Mammary epithelial cell (primary cell): ENCODE measurements at places on chromosomes 5 and 9. TPM values are rescaled to one million over a fixed set of nuclear protein-coding genes. Genes with fewer than 3 reads are reported as not detected.
A peak's percentile ranks its signal among the peaks of the same experiment; 100 is the strongest.

Gene DOCK2
- 0.17 TPM for total RNA-seq

Gene ANKS6
- total RNA-seq, result 19.5 and 22.2 TPM in 2 replicates

Gene TRIM14
- 11.3 TPM for total RNA-seq

Gene INSL4
- not detected in 2 replicates for total RNA-seq

Gene MORN5
- not detected in 2 replicates for total RNA-seq

Gene ANKRD20A1
- total RNA-seq, result 0.83 TPM

Gene FAM153A
- under 0.01 TPM for total RNA-seq

Gene HAVCR2
- not detected in 2 replicates for total RNA-seq

Gene CDC20B
- total RNA-seq, result not detected

DNA sequence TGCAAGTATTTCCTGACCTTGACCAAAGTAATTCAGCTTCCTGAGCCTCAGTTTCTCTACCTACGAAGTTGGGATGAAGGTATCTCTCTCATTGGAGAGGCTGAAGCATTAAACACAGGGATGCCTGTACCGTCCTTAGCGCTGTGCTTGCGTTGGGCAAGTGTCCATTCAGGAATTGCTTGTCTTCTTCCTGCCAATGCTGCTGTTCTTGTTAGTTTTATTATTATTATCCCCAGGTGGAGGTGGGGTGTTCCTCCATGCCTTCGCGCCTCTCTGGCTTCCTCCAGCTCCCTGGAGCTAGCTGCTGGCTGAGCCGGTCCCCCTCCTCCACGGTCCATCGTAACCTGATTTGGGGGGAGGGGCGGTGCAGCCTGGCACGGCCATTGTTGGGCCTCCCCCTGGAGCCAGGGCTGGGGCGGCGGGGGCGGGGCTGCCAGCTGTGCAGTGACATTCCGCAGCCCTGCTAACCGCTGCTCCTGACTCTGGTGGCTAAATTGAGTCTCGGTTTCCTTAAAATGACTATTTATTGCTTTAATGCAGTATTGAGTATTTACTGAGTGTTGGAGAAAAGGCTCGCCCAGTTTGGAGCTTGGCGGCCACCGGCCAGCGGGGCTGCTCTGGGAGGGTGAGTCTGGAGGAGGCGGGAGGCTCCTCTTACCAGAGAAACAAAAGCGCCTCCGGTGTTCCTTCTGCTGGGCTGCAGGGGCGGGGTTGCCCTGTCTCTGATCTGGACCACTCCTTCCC lies 51.3 kb downstream of the LMX1B start:
- DNase-seq, result no peak

- DNase-seq, result no peak
These were observed 86.4 kb upstream of the CDH6 start for GRCh38 chr5:31107091-31107518.

DNA sequence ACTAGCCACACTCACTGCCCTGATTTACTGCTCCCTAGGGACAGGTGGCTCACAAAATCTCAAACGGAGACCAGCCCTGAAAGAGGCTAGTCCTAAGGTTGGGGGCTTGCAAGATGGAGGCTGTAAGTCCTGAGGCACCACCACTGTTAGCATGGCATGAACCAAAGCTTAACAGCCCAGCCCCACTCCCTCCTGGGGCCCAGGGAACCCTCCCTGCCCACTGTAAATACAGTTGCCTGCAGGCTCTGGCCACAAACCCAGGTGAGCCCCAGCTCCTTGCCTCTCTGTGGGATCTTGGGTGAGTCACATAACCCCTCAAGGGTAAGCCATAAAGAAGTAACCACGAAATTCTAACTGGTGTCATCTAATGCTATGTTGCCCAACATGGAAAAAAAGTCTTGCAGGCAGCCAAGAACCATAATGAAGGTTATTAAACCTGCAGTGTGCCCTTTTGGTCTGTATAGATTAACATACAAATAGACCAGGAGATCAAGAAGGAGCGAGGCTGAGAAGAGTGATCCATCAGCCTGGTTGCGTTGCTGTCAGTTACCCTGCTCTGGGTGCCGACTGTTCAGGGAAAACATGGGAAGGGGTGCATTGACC lies 1.7 kb upstream of the POMT1 start:
- peak; percentile 90 for DNase-seq

- DNase-seq, result peak; percentile 79
These were observed 30.6 kb upstream of the MATR3 start for GRCh38 chr5:139262742-139263445.

DNA sequence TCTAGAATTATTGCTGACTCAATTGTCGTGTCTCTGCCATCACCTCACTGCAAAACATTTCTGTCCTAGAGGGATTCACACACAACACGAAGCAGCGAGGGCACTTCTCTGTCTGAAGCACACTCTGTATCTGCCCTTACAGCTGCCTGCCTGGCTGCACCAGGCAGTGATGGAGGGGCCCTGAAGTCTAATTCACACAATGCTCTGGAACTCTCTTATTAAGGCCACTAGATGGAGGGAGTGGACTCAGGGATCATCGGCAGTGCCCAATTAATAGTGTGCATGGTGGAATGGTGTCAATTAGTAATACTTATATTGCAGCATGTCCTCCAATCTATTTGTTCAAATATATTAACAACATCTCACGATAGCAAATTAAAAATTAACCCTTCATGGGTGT lies 157.5 kb upstream of the MAP1B start:
- no peak for DNase-seq

DNA sequence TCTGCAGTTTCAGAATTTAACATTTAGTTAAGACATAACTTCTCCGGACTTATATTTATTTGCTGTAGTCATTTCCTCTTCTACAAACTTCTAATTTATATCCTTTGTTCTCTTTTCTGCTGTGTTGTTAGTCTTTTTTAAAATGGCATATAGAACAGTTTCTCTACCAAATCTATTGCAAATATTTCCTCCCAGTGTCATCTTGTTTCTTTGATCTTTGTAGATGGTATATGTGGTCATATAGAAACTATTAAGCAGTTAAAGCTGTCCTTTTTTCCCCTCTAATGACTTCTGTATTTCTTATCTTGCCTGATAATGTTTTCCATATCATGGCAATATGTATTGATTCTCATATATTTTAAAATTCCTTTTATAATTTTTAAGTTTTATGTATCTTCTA lies 264.5 kb downstream of the MCTP1 start:
- no peak for DNase-seq

DNA sequence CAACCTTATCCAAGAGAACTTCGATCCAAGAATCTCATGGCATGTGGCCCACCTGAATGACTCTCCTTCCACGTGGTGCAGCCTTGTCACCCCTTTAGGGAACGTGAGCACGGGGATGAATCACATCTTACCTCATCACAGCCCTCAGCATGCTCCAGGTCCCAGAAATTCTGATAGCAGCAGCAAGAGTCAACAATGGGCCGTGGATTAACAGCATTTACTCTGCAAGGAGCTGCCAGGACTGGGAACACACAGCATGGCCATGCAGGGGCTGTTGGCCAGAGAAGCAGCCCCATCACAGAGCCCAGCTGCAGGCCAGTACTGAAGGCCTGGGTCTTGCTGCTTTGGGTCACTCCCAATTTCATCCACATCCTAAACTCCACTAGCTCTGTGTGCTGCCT lies 150.4 kb downstream of the C5orf15 start:
- DNase-seq, result peak; percentile 21

GRCh38 chr5:127975961-127976360 lies 107.6 kb upstream of the SLC12A2 start:
- DNase-seq, result no peak

DNA sequence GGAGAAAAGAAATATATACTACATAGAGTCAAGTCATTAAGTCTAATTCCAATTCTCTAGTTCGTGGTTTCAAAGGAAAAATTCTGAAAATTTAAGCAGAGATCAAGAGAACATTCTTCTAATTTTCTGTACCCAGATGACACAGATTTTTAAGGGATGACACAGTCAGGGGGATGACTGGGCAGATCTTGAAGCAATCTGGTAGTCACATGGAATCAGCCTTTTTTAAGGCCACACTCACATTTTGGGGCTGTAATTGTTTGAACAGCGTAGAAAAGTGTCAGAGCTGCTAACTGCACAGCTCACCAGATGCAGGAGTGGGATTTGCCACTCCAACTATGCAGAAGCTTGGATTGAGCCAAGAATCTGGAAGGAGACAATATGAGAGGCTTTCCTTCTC lies 20.4 kb downstream of the PDE4D start:
- no peak for DNase-seq

- DNase-seq, result no peak
These were observed 410.3 kb upstream of the RGMB start for GRCh38 chr5:98363157-98363556.

DNA sequence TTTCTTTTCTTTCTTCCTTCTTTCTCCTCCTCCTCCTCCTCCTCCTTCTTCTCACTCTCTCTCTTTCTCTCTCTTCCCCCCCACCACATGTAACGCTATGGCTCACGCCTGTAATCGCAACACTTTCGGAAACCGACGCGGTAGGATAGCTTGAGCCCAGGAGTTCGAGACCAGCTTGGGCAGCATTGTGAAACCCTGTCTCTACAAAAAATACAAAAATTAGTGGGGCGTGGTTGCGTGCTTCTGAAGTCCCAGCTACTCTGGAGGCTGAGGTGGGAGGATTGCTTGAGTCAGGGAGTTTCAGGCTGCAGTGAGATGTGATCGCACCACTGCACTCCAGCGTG lies 736 bp upstream of the GLDC start:
- DNase-seq, result no peak

DNA sequence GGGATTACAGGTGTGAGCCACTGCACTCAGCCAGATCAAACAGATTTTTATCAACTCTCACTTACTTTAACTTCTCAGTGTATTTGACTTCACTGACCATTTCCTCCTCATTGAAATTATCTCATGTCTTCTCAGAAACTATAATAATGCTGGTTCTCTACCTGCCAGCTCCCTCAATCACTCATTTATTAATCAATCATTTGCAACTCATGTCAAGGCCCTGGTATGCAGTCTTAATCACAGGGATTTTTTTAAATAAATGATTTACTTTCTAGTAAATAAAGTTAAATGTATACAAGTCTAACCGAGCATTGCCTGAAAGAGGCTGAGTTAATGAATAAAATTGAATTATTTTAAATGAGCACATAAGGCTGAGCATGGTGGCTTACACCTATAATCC lies 63.3 kb downstream of the PLPP1 start:
- no peak for DNase-seq

DNA sequence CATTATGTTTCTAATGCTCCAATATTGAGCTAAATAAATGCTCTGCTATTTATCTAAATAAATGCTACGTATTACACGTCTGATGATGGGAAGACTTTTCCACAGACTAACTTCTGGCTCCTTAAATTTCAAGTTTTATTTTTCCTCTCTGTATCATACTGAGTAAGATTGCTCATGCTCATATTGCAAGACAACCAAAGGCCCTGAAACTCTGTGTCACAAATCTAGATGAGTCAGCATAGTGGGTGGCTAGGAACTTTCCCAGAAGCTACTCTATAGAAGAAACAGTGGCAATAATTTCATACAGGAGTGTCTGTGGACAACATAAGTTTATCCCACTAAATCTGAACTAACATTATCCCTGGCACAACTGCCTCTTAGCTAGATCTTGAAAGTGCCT lies 53.0 kb upstream of the RFX3 start:
- peak; percentile 83 for DNase-seq

- no peak for DNase-seq
These were observed 268.3 kb downstream of the GADD45G start for GRCh38 chr9:89872913-89873707.

DNA sequence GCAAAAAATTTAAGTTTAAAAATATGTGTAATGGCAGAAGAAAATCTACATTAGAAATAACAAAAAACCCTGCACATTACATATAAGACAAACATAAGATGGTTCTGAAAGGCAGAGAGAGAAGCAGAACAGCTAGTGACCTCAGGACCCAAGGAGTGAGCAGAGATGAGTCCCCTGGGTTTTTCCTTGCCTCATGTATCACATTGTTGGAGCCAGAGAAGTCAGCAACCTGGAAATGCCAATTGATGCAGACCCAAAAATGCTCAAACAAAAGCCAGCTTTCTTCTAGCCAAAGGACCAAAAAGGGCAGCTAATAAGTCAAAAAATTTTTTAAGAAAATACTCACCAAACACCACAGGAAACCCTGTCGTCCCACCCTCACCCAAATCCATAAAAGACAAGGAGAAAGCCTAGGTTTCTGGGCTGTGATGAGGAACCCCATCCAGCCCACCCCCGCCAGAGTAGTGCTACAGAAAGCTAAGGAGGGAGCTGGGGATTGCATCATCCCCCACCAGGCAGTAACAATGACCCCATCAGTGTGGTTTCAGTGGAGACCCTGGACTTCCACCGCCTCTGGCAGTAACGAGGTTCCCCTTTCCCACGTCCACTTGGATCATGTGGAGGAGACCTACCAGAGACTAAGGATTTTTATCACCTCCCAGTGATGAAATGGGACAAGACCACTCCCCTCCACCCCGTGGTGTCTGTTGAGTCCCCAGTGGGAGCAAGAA lies 17.6 kb downstream of the DENND1A start:
- DNase-seq, result no peak

DNA sequence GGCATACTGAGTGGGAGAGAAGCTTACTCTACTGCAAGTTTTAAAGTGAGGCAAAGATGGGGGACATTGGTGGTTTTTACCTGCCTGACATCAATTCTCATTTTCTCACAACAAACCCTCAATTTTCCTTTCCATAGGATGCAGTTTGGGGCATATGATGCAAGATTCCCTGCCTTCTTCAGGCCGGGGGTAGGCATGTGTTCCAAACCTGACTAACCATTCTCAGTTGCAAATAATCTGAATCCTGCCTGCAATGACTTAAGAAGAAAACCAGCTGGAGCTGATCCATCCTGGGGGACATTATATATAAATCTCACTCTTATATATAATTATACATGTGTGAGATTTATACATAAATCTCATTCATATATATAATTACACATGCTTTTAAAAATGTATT lies 223.6 kb upstream of the EFNA5 start:
- no peak for DNase-seq
